ENCODE measurements at places on chromosomes 1 and 21.

DNA sequence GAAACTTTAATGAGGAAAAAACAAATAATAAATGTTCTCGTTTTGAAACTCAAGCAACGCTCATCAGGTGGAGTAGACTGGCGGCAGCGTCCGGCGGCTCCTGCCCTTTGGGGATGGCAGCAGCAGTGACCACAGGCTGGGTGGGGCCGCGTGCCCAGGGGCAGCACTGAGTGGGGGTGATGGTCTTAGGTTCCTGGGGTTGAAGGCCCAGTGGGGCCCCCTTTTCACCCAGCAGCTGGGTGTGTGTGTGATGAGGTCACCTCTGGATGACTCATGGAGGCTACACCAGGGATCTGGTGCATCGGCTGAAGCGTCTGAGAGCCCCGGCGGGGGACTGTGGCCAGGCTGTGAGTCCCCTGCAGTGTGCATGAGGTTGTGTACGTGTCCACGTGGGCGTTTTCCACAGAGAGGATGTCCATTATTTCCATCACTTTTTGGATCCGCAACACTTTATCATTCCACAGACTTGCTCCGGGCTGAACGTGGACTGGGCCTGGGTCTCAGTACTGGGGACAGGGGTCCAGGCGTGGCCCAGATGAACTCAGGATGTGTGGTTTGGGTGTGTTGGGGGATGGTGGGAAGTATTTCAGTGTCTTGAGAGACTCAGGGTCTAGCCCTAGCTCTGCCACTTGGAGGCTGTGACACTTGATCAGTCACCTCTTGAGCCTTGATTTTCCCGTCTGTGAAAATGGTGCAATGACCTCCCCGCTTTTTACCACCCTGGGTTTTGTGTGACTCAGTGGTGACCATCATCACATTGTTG is 25.6 kb downstream of the LDLRAP1 start:
- DNase-seq = no peak

DNA sequence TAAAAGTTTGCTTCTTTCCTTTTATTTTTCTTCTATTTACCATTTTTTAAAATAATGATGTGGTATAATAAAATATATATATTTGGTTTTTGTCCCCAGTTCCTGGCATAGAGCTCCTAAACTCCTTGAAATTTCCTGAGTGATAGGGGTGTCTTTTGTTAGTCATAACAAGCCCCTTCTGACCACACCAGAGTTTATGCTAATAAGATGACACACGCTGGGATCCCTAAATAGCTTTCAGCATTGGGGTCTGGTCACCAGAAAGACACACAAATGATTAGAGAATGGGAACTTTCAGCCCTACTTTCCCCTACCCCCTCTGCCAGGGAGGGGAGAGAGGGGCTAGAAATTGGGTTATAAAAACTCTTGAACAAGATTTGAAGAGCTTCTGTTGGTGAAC is 56.2 kb downstream of the COL24A1 start:
- no peak for DNase-seq

- DNase-seq = no peak
Observed at GRCh38 chr1:233299450-233299849, 3.9 kb upstream of the PCNX2 start.

DNA sequence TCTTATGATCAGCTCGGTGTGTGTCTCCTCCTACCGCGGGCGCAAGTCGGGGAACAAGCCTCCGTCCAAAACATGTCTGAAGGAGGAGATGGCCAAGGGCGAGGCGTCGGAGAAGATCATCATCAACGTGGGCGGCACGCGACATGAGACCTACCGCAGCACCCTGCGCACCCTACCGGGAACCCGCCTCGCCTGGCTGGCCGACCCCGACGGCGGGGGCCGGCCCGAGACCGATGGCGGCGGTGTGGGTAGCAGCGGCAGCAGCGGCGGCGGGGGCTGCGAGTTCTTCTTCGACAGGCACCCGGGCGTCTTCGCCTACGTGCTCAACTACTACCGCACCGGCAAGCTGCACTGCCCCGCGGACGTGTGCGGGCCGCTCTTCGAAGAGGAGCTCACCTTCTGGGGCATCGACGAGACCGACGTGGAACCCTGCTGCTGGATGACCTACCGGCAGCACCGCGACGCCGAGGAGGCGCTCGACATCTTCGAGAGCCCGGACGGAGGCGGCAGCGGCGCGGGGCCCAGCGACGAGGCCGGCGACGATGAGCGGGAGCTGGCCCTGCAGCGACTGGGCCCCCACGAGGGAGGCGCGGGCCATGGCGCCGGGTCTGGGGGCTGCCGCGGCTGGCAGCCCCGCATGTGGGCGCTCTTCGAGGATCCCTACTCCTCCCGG is 1.5 kb downstream of the KCNC4 start:
- DNase-seq = no peak

- DNase-seq = no peak
Observed at GRCh38 chr1:229653420-229653819, 27.4 kb downstream of the URB2 start.

- DNase-seq = no peak
Observed at GRCh38 chr1:184190616-184191015, 139.1 kb downstream of the TSEN15 start.

- no peak for DNase-seq
Observed at GRCh38 chr1:89484092-89485038, 40.3 kb upstream of the LRRC8B start.

- DNase-seq = no peak
Observed at GRCh38 chr1:58861506-58861905, 77.7 kb upstream of the JUN start.

- no peak for DNase-seq
Observed at GRCh38 chr21:16258844-16259611, 529.2 kb downstream of the USP25 start.

DNA sequence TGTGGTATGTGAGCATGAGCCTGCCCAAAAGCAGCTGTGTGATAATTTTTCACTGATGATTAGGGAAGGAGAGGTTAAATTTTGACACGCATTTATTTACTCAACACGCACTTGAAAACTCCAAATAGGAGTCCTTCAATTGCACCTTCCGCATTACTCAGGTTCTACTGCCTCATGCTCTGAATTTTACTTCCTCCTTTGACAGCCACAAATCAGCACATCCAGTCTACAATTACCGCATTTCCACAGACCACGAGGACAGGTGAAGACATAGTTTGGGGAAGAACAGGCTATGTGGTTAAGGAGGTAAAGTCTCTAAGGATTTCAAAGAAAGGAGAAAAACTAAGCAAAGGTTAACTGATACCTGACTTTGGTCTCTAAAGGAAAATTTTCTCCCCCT is 2.6 kb downstream of the CAPN8 start:
- no peak for DNase-seq

DNA sequence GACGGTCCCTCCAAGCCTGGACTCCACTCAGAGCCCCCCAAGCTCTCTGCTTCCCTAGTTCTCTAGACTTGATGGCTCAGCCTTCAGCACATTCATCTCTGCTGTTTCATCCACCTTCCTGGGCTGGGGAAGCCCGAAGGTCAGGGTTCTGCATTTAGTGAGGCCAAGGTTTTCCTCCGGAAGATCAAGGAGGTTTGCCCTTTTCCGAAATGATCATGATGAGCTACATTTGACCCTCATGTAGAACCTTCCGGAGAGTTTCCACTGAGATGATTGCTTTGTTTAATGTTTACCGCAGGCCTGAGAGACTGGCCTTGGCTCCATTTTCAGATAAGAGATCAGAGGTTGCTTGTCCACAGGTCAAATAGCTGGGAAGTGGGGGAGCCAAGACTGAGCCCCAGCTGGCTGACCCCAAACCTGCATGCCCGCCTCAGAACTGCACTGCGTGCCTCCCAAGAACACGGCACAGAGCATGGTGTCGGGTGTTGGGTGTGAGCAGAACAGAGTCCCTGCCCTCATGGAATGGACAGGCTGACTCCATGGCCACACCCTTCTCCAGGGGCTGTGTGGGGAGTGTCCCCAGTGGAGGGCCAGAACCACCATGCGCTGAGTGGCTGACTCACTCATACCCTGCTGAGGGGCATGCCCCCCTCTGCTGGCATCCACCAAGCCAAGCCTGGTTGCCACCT is 200.8 kb upstream of the TMEM51 start:
- DNase-seq = no peak

All from T47D (cell line).